Suppressor macrophage (primary cell): ENCODE measurements at places on chromosomes 12 and 14.

DNA sequence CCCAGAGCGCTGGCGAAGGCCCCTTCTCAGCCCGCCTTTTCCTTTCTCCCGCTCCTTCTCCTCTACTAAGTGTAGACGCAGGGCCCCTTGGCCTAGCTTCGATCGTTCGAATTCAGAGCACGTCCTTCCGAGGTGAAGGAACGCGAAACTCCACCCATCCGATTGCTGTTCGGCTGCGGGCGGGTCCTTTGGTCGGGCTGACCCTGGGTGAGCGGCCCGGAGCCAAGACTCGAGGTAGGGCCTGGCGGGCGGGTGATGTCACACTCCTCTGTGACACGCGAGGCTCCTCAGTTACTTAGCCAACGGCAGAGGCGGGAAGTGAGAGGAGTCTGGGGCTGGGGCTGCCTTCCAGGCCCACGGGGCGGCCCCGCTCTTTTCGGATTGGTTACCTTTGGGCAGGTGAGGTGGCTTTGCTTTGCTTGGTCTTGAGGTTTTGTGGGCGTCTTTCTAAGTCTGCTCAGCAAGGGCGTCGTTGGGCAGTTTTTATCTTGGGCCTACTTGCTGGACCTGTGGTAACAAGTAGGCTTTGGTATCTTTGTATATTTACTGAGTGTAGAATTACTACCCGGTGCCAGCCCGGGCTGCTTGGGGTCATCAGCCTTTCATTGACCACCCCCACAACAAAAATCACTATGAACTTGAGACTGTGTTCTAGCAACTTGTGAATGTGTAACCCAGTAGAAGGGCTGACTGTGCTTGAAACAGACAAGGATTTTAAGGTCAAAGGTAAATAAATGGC is 694 bp downstream of the TMBIM6 start:
- peak; percentile 94 for DNase-seq

- no peak for DNase-seq
Measured at GRCh38 chr12:92036771-92037453, 108.7 kb downstream of the BTG1 start.

- no peak for DNase-seq
Measured at GRCh38 chr14:54120260-54120659, 163.6 kb upstream of the BMP4 start.

- DNase-seq = no peak
Measured at GRCh38 chr14:51165415-51165814, 70.5 kb upstream of the TRIM9 start.

- no peak for DNase-seq
Measured at GRCh38 chr14:93305725-93306418, 27.0 kb downstream of the BTBD7 start.

DNA sequence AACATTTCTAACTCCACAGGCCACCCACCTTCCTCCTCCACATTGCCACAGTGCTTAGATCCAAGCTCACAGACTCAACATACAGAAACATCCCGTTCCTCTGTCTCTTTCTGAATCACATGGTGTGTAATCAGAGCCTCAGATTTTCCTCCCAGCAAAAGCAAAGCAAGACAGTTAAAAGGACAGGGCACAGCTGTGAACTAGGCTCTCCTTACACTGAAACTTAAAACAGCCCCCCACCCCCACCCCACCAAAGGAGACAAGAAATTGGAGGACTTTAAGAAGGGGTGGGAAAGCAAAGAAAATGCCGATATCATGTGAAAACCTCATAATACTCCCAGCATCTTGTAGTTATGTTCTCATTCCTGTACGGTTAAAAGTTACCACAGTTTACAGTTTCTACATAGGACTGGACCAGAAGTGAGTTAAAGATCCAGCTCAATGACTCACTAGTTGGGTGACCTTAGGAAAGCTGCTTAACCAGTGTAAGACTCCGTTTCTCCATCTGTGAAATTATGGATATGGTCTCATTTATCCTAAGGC is 4.8 kb downstream of the YBX3 start:
- DNase-seq = no peak

- DNase-seq = peak; percentile 82
Measured at GRCh38 chr14:93042968-93043940, 72.5 kb downstream of the ITPK1 start.

- DNase-seq = no peak
Measured at GRCh38 chr12:100145643-100146042, 3.0 kb upstream of the BLTP3B start.

DNA sequence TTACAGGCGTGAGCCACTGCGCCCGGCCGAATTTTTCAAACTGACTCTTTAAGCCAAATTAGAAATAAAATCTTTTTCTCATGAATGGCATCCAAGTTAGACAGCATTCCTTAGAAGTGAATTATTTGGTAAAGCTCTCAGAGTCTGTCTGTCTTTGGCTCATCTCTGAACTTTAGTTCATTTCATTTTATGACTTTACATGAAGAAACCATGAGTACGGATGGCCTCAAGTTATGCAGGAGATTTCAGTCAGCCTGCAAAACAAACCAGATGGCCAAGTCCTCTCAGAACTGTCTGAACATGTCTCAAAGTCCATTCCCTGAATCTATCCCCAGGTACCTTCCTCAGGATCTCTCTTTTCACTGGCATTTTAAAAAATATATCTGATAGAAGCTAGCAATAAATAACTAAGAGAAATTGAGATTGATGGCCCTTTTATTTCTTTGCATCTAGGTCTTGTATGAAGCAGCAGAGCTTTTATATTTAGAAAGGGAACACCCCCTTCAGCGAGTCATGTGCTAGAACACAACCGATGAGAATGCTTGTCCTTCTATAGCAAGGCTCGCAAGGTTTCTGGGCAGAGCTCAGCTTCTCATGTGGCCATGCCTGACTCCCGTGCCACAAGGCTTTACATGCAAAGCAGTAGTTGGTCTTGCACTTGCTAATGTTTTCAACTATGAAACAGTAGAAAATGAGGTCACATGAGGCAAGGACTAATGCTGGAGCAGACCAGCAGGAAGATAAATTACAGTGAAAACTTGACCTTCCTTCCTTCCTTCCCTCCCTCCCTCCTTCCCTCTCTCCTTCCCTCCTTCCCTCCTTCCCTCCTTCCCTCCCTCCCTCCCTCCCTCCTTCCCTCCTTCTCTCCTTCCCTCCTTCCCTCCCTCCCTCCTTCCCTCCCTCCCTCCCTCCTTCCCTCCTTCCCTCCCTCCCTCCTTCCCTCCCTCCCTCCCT is 125.0 kb downstream of the AKAP6 start:
- DNase-seq = no peak

DNA sequence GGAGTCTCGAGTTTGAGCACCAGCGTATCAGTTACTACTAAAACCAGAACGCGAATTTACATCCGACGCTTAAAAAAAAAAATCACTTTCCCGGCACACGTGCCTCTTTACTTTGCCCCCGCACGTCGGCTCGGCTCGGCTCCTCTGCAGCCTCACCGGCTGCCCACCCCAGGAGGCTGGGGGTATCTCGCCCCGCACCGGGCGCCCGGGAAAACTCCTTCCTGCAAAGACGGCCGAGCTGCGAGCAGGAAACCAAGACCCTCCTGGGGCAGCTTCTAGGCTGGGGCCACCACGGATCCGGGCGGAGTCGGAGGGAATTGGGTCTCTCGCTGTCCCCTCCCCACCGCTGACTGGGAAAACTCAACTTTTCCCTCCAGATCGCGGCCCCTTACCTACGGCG is 610 bp downstream of the VSIG10 start:
- peak; percentile 35 for DNase-seq

DNA sequence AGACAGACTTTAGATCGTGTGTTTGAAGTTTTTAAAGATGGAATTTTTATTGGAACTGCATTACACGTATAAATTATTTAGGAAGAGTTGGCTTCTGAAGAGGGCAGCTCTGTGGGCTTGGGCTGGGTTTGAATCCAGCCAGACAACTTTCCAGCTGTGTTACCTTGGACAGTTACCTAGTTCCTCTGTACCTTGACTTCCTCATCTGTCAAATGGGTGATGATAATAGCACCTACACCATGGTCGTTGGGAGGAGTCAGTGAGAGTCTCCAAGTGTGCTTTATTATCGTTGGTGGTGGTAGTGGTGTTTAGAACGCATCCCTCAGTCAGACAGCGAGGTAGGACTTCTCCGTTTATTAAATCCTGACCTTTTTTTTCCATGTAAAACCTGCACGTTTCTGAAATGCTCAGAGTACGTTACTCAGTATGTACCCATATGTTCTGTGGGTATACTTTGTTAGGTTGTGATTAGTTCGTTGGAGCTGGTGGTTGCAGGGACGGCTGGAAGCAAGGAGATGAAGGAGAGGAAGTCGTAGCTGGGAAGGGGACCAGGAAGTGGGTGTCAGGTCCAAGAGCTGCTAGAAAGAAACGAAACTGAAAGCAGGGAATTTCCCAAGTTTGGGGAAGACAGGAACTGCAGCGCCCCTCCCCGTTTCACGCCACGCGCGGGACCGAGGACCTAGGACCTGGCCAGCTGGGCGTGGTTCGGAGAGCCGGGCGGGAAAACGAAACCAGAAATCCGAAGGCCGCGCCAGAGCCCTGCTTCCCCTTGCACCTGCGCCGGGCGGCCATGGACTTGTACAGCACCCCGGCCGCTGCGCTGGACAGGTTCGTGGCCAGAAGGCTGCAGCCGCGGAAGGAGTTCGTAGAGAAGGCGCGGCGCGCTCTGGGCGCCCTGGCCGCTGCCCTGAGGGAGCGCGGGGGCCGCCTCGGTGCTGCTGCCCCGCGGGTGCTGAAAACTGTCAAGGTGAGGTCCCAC is at the start of gene OAS3:
OAS3 (plus strand) TSS at position 734 of the 979 bp plus-strand sequence; CDS start at position 791, 57 bp downstream.
- peak; percentile 87 for DNase-seq

GRCh38 chr12:44889926-44890325 is 13.8 kb upstream of the NELL2 start:
- DNase-seq = no peak

DNA sequence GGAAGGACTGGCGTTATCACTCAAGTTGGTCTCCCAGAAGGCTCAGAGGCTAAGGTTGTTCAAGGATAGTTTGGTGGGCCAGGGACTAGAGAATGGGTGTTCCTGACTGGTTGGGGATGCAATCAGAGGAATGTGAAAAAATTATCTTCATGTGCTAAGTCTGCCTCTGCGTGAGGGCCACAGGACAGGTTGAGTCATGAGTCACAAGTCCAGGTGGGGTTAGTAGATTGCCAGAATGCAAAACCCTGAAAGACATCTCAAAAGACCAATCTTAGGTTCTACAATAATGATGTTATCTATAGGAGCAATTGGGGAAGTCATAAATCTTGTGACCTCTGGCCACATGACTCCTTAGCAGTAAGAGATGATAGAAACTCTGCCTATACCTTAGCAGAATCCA is 220.1 kb upstream of the EEA1 start:
- DNase-seq = no peak

GRCh38 chr12:131986910-131987309 is 37.2 kb downstream of the EP400 start:
- DNase-seq = no peak

GRCh38 chr14:54715239-54715638 is 148.3 kb downstream of the SAMD4A start:
- peak; percentile 19 for DNase-seq

GRCh38 chr12:90940872-90941499 is 14.0 kb downstream of the CCER1 start:
- peak; percentile 64 for DNase-seq

GRCh38 chr14:58739674-58740073 is 101.9 kb downstream of the DACT1 start:
- no peak for DNase-seq

DNA sequence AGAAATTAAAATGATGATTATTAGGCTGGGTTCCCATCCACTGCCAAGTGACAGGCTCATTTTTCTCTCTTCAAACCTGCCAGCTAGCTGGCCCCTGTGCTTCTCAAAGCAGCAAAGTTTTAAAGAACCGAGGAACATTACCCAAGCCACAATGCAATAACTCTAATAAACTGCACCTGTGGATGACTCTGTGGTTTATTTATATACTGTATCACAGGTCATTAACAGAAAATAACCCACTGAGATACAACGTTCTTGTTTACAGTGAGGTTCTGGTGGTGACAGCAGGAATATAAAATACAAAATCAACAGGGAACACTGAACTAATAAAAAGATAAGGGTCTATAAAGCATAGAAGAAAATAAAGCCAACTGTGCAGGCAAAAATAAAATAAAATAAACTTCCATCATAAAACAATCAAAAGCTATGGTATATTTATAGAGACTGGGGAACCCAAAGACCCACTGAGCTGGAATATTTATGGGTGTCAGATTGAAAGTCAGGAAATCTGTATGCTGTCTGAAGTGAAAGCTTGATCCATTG is 472.9 kb downstream of the NOVA1 start:
- DNase-seq = no peak

- peak; percentile 14 for DNase-seq
Measured at GRCh38 chr12:93572712-93573551, 457 bp downstream of the SOCS2 start.

- no peak for DNase-seq
Measured at GRCh38 chr14:33992274-33993007, 41.6 kb upstream of the EGLN3 start.

- no peak for DNase-seq
Measured at GRCh38 chr14:50425816-50426215, 29.1 kb upstream of the CDKL1 start.

DNA sequence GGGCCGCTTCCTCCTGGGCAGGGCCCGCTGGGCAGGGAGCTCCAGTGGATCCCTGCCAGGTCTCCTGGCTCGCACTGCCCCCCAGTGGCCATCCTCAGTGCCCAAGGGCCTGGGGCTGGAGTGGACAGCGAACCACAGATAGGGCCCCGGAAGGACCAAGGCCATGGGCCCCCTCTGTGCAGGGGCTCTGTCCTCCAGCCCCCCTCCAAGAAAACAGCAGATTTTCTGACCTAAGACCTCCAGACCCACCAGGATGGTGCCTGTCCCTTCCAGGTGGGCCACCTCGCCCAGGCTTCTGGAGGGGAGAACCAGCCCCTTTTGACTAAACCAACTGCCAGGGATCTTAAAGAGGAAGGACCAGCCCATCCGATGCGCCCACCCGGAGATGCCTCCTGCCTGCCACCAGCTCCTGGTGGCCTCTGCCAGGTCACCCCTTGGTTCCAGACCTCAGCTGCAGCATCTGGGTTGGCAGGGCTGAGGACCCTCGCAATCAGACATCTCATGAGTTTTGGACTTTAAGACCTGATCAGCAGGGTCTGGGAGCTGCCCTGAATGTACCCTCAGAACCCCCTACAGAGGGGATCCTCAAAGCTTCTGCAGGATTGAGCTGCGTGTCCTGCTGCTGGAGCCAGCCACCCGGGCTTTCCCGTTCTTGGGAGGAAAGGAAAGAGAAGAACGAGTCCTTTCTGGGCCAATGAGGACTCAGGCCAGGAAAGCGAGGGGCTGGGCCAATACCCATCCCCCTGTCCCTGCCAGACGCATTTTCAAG is 325.8 kb upstream of the DIO3 start:
- DNase-seq = peak; percentile 89

- DNase-seq = peak; percentile 62
Measured at GRCh38 chr14:21846227-21846885, 172.7 kb upstream of the OR4E1 start.

- no peak for DNase-seq
Measured at GRCh38 chr12:12404297-12404696, 47.4 kb downstream of the BORCS5 start.

DNA sequence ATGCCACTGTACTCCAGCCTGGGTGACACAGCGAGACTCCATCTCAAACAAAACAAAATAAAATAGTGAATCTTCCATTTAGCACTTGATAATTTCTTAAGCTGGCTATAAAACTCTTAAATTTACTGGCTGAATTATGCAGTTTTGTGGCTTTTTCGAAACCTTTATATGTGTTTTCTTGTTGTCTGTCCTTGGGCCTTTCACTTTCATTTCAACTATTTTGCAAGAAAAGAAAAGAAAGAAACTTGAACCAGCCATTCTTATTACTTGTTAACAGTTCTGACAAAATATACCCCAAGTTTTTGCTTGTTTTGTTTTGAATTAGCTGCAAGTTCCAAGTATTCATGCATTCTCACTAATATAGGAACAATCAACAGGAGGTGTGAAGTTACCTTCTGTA is 42.8 kb downstream of the PRICKLE1 start:
- DNase-seq = no peak
